ENCODE measurements at places on chromosomes 16 and 17.
A peak's percentile ranks its signal among the peaks of the same experiment; 100 is the strongest.

GRCh38 chr17:71327376-71328059 lies 793.3 kb upstream of the SOX9 start:
- DNase-seq, result no peak

GRCh38 chr16:4157376-4157825 lies 41.2 kb upstream of the ADCY9 start:
- no peak for DNase-seq

DNA sequence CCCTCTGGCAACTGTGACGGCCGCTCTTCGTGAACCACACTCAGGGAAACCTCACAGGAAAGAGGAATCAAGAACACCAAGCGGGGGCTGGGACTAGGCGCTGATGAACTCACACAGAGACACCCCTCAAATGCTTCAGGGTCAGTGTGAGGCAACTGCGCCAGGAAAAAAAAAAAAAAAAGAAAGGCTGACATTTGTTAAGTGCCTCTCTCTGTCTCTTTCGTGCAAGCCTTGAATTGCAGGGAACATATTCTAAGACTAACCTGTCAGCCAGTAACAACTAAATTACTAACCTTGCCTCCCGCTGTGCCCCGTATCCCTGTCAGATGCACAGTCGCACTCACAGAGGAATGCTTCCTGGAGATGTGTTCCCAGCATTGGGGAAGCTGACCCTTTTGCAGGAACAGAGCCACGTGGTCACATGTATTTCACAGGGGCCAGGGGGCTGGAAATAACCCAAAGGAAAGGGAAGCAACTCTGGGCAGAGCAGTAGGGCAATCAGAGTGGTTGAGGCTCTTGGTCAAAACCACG lies 247.8 kb downstream of the XYLT1 start:
- DNase-seq, result no peak

DNA sequence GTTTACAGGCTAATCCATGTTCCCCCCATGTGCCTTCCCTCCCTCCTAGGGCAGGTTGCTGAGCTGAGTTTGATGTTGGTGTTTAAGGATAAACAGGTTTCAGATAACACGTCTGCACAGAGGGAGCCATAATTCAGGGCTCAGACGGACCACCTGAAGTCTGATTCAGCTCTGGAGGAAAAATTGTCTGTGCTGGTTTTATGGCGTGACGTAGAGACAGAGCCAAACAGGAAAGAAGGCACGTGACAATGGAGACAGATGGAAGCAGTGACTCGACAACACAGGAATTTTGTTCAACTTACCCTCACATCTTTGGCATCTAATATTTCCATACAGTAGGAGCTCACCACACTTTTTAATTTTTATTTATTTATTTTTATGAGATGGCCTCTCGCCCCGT lies 10.7 kb upstream of the USP10 start:
- no peak for DNase-seq

DNA sequence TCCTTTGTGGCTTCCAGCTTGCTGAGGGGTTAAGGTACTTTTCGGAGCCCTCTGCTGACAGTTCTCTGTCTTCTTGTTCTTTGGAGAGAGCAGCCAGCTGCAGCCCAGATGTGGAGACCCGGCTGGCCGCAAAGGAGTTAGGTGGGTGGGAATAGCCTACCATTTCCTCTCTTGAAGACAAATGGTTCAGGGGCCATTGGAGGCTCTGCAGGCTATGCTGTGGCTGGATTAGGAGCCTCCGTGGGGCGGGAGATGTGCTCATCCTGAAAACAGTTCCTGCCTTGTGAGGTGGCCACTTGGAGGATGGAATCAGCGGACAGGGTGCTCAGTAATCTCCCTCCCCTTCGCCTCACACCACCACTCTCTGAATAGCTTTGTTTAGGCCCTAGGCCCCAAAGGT lies 30.3 kb downstream of the MEOX1 start:
- DNase-seq, result no peak

- DNase-seq, result peak; percentile 34
Observed at GRCh38 chr17:12358477-12358876, 307.2 kb upstream of the MYOCD start.

- no peak for DNase-seq
Observed at GRCh38 chr17:77782201-77782600, 176.3 kb upstream of the TNRC6C start.

DNA sequence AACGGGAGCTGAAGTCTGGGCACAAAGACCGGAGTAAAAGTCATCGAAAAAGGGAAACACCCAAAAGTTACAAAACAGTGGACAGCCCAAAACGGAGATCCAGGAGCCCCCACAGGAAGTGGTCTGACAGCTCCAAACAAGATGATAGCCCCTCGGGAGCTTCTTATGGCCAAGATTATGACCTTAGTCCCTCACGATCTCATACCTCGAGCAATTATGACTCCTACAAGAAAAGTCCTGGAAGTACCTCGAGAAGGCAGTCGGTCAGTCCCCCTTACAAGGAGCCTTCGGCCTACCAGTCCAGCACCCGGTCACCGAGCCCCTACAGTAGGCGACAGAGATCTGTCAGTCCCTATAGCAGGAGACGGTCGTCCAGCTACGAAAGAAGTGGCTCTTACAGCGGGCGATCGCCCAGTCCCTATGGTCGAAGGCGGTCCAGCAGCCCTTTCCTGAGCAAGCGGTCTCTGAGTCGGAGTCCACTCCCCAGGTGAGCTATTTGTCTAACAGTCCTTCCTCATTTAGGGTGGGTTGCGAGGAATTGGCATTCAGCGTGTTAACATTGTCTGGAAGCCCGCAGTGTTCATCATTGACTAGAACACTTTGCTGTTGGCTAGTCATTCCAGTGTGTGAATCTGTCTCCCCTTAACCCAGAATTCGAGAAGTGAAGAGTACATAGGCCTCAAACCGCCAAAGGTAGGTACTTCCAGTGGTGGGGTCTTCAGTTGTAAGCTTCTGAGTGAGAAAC lies 1.5 kb downstream of the CDK12 start:
- DNase-seq, result no peak

DNA sequence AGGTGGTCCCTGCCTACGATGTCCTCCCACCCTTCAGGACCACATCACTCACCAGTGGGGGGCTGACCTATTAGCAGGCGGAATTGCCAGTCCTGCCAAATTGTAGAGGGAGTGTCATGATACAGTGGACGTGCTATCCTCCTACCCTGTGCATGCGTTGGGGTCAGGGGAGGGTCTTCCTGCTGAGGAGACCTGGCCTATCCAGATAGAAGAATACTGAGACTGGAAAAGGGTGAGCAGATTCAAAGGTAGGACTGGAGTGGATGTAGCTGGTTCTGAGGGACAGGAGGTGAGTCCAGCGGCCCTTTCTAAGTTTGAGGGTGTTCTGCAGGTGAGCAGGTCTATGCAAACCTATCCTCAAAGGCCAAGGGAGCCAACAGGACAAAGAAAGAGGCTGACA lies 8.0 kb downstream of the PRSS41 start:
- peak; percentile 6 for DNase-seq
